ENCODE measurements at places on chromosomes 7 and 10.

- DNase-seq, result no peak
These were observed 70.6 kb upstream of the PLXDC2 start for GRCh38 chr10:19745672-19746071.

DNA sequence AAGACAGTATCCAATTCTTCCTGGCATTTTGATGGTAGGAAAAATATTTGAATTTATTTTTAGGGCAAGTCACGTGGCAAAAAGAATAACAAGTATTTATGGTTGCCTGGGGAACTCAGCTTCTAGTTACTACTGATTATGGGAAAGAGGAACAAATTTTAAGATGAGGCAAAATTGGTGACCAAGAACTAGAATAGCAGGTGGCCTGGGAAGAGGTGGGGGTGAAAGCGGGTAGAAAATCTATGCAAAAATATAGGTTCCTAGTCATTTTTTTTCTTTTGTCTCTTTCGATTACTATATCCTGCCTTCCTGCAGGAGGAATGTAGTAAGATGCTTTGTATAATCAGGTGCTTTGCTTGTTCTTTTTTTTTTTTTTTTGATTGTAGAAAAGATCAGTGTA lies 27.8 kb downstream of the ENTPD1 start:
- DNase-seq, result no peak

DNA sequence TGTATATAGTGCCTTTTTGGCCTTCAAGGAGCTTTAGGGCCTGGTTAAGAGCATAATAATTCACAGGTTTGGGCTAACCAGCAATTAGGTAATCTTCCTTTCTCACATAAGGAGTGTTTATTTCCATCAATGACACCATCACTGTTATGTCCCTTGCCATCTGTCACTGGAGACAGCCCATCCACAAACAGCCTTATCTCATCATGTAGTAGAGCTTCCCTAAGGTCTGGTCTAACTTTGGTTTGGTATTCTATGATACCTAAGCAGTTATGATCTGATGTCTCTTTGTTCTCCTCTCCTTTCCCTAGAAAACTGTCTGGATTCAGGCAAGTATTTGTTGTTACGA lies 26.4 kb downstream of the MAPK8 start:
- no peak for DNase-seq

GRCh38 chr7:114085592-114086501 lies 167.0 kb upstream of the PPP1R3A start:
- DNase-seq, result peak; percentile 67

GRCh38 chr7:3974329-3974728 lies 673.3 kb downstream of the SDK1 start:
- no peak for DNase-seq

DNA sequence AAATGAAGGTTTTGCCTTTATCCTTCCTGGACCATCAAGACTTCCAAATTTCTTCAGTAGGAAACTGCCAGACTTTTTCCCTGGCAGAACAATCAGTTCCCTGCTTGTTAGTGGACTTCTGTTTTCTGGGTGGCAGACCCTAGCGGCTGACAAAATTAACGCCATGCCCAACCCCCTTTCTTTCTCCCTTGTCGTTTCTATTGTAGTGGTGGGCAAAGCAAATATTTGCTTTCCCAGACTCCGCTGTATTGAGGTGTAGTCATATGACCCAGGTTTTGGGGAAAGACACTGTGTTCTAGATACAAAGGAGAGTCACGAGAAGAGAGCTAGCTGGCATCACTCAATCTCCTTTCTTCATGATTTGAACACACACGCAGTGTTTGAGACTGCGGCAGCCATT lies 7.7 kb downstream of the PON2 start:
- no peak for DNase-seq

DNA sequence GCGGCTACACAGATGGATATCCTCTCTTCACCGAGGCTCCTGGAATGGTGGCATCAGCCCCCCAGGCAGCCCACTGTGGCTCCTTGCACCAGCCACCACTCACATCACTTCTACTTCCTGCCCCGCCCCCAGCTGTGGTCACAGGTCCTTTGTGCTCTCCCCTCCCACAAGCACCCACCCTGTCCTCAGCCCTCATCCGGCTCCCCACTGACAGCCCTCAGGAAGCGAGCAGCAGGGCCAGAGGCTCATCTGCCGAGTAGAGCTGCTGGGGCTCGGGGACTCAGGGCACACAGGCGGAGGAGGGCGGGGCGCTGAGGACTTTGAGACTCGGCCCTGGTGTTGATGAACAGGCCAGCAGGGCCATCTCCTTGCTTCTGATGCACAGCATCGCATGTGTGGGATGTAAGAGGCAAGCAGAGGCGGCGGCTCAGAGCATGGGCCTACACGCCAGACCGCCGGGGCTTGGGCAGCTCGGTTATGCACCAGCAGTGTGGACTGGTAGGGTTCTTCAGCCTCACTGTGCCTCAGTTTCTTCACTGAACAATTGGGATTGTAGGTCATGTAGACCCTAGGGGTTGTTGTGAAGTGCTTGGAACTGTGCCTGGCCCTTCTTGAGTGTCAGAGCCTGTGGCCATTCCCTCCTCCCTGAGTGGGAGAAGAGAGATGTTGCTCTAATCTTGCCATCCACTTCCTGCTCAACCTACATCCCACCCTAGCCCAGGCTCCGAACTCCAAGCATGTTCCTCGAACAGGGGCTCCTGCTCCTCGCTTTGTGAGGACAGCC lies at the start of gene PRF1:
TSS of gene PRF1 (minus strand) at position 77 of the 784 bp plus-strand sequence. CDS start 1,839 bp downstream, outside the sequence.
- no peak for DNase-seq

DNA sequence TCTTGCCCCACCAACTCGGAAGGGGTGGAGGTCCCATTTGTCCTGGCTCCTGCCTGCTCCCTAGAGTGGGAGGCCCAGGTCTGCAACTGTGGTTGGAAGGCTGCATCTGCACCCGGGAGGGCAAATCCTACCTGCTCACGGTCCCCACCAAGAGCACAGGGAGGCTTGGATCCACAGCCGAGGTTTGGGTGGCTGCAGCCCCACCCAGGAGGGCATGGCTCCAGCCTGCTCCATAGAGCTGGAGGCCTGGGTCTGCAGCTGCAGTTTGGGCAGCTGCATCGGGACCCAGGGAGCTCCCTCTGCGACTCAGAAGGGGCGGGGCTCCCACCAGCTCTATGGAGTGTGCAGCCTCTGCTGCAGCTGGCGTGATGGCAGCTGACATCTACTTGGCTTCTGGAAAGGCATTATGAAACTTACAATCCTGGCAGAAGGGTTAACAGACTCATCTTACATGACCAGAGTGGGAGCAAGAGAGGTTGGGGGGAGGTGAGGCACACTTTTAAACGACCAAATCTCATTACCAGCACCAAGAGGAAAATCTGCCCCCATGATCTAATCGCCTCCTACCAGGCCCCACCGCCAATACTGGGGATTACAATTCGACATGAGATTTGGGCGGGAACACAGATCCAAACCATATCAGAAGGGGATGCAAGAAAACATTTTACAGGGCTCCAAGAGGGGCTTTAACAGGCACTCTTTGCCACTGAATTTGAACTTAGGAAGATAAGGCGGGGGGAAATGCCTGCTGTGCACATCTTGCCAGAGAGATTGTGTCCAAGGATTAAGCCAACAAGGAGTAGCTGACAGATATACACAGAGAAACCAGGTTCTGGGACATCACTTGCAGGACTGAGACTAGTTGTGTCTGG lies 8.2 kb upstream of the BLVRA start:
- no peak for DNase-seq

- DNase-seq, result no peak
These were observed 517.4 kb upstream of the MKI67 start for GRCh38 chr10:128643658-128644057.

DNA sequence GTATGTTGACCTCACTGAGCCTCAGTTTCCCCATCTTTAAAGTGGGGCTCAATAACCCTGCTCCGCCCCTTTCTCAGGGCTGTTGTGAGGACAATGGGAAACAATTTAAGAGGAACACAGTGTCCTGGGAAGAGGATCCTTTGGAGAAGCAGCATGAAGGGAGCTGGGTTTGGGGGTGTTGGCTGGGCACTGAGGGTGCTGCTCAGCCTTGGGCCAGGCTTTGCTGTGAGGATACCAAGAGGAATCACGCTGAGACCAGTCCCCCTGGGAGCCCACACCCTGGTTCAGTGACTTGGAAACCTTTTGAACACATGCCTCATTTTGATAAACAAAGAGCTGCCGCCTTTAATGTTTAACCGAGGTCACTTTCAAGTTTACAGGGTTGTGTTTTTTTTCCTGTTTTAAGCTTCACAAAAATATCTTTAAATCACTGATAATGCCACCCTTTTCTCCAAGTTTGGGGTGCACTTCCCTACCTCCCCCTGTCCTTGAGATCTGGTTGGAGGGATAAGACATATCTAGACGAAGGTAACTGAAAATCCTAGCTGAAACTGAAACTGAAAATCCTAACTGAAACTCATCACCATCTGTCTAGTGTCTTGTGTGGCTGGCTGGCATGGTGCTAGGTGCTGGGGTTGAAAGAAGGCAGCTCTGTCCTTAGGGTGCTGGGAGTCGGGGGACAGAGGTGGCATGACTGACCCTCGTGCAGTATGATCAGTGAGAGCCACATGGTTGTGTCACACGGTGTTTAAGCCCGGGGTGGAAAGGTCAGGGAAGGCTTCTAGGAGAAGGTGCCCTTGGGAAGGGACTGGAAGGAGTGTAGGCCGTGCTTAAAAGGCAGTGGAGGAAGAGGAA lies 27.7 kb downstream of the ZNF775 start:
- no peak for DNase-seq

- no peak for DNase-seq
These were observed 85.8 kb upstream of the JAZF1 start for GRCh38 chr7:28266402-28266801.

- DNase-seq, result no peak
These were observed 122.1 kb downstream of the BTAF1 start for GRCh38 chr10:92045641-92046106.

GRCh38 chr10:22420787-22421517 lies 75.7 kb downstream of the SPAG6 start:
- DNase-seq, result no peak

GRCh38 chr7:111202321-111202720 lies 111.4 kb downstream of the LRRN3 start:
- no peak for DNase-seq

DNA sequence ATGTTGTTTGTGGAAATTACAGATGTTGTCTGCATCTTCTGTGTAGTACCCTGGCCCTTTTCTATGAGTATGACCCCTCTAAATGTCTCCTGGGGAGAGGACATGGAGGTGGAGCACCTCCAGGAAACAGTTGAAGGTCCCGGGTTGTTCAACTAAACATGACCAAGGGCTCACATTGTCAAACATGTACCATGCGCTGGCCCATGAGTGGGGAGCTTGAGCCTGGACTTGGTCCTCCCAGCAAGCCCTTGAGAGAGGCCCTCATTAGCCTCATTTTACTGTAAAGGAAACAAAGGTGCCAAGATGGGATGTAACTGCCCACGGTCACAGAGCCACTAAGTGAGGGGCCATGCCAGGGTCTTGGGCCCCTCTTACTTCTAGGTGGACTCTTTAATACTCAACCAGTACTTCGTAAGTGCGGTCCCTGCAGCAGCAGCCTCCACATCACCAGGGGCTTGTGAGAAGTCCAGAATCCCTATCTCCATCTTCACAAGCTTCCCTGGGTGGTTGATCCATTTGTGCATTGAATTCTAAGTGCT lies 31.2 kb downstream of the C10orf71 start:
- no peak for DNase-seq

DNA sequence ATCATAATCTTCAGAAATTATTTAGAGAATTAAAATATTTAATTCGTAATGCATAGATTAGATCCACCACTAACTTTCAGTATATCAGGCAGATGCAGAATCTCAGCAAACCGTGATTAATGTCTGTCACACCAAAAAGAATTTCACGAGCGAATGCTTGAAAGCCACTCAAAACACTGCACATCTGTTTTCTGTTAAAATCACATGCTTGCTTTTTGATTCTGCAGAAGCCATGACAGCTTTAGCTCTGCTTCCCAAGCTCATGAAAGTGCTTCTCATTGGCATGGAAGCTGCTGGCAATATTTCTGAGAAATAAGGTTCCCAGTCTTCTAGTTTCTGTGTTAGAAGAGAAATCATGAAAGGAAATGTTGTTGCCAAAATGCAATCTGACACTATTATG lies 837.8 kb upstream of the LRRN3 start:
- no peak for DNase-seq
